ENCODE measurements at places on chromosomes 6 and 20. TPM values are rescaled to one million over a fixed set of nuclear protein-coding genes. Genes with fewer than 3 reads are reported as not detected.

Gene TMEM30A
- 108 TPM for total RNA-seq

Gene PPIL6
- total RNA-seq = 14.5 TPM

Gene SDCBP2
- 2.2 TPM for total RNA-seq

Gene TRIM10
- 0.36 TPM for total RNA-seq

Gene NELFE
- 25.6 TPM for total RNA-seq

Gene HLA-A
- total RNA-seq = 38.9 TPM

Gene DNAH8
- 0.09 TPM for total RNA-seq

Gene METTL24
- 3.3 TPM for total RNA-seq

Gene ENPP4
- 30.3 TPM for total RNA-seq

Gene TMEM244
- not detected for total RNA-seq

Gene VSX1
- total RNA-seq = 0.18 TPM

Gene PKHD1
- total RNA-seq = 0.18 TPM

Gene COL9A3
- total RNA-seq = 3.8 TPM

Gene AIF1
- total RNA-seq = 6.4 TPM

Gene ARMH2
- total RNA-seq = not detected

Gene BACH2
- 23.6 TPM for total RNA-seq

Gene RIN2
- total RNA-seq = 37.4 TPM

Gene SIRPG
- not detected for total RNA-seq

Gene SLC12A5
- 26.0 TPM for total RNA-seq

Gene PHIP
- 82.7 TPM for total RNA-seq

Gene GABRR1
- 0.09 TPM for total RNA-seq

Gene PGC
- total RNA-seq = 0.36 TPM

Gene SOBP
- 30.9 TPM for total RNA-seq

Gene ECI2
- 35.0 TPM for total RNA-seq

Gene MOXD1
- 4.5 TPM for total RNA-seq

Gene BAG2
- 2.8 TPM for total RNA-seq

Gene DZANK1
- total RNA-seq = 3.6 TPM

Gene FERMT1
- total RNA-seq = 1.1 TPM

Gene DLL1
- total RNA-seq = 10.6 TPM

Gene SMAP1
- 43.3 TPM for total RNA-seq

Gene SOX12
- 8.5 TPM for total RNA-seq

Gene ULBP2
- total RNA-seq = 3.2 TPM

Gene ZSCAN23
- 19.9 TPM for total RNA-seq

Gene SNAP91
- total RNA-seq = 81.5 TPM

Gene LGSN
- total RNA-seq = not detected

Gene LAMA5
- 24.6 TPM for total RNA-seq

Gene ELOVL2
- 22.0 TPM for total RNA-seq

Gene RBL1
- total RNA-seq = 19.7 TPM

Gene SERPINB6
- 16.1 TPM for total RNA-seq

Gene WTAP
- 109 TPM for total RNA-seq

Gene RSPO4
- total RNA-seq = 0.27 TPM

Gene BMP5
- 17.4 TPM for total RNA-seq

Gene GABRR2
- total RNA-seq = 0.45 TPM

Gene SEMG1
- not detected for total RNA-seq

Gene ELOVL4
- total RNA-seq = 29.2 TPM

Measured in cerebellum (tissue), 4 donors.